ENCODE measurements at places on chromosomes 5 and 9.

DNA sequence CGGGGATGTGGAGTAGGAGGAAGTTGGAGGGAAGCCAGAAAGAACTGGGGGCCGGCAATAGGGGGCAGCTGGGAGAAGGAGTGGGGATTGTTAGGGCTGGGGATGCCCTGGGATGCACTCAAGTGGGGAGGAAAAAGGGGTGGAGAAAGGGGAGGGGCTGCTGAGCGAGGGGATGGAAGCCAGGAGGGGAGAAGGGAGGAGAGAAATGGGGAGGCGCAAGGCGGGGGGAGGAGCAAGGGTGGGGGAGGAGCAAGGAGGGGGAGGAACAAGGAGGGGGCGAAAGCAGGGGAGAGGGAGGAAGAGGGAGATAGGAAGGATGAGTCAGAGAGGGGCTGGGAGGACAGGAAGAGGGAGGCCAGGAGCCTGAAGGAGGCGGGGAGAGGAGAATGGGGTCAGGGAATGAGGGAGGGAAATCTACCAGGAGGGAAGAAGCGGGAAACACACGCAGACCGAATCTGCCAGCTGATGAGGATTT, 1.6 kb downstream of the IRX4 start:
- no peak for DNase-seq

DNA sequence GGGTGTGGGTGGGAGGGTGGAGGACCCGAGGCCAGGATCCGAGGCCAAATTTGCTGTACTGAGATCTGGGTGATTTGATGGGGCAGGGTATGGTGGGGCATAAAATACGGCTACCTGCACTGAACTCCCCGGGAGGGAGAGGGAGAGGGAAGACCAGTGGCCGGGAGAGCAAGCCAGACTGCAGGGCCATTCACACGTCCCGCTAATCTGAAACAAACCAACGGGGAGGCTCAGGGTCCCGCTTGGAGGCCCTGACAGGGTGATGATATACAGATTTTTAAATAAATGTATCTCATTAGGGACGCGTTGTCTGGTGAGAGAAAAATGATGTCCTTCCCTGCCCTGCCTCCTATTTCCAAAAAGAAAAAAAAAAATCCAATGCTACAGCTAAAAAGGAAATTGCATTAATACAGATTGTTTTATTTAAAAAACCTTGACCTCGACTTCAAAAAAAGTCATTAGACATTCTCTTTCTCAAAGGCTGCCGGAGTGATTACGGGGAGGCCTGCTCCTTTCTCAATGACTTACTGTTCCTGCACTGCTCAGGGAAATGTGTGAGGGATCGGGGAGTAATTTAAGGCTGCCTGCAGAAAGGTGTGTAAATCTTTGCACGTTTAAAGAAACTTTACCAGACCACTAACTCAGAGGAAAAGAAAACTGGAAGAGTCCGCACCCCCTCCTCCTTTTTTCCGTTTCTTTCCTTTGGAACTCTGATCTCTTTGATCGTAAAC, 11.5 kb upstream of the PRRX2 start:
- DNase-seq = no peak

- DNase-seq = no peak
Measured at GRCh38 chr9:86707932-86708510, 239.3 kb downstream of the GAS1 start.

DNA sequence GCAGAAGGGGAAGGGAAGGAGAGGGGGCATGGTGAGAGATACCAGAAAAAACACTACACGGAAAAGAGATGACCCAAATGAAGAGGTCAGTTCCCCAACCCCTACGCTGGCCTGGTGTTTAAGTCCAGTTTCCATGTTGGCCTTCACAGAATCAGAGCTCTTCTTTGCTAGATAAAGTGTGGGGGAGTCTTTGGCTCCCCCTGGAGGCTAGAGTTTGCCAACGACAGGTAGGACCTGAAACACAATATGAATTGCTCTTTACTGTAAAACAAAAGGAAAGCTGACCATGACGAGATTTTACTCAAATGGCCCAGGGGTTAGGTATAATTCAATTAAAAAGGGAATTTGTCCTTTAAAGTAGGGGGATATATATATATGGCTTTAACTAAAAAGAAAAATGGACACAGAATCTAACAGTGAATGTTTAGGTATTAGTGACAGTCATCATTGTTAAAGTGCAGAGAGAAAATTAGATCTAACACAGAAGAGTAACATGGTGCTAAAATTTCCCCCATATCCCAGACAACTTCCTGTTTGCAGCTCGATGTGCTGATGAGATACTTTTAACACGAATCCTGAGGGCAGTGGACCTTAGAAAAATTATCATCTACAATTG, 92.0 kb downstream of the SV2C start:
- peak; percentile 33 for DNase-seq

- DNase-seq = no peak
Measured at GRCh38 chr5:73624888-73625287, 1.1 kb upstream of the ARHGEF28 start.

GRCh38 chr5:128015978-128016377, 67.6 kb upstream of the SLC12A2 start:
- no peak for DNase-seq

DNA sequence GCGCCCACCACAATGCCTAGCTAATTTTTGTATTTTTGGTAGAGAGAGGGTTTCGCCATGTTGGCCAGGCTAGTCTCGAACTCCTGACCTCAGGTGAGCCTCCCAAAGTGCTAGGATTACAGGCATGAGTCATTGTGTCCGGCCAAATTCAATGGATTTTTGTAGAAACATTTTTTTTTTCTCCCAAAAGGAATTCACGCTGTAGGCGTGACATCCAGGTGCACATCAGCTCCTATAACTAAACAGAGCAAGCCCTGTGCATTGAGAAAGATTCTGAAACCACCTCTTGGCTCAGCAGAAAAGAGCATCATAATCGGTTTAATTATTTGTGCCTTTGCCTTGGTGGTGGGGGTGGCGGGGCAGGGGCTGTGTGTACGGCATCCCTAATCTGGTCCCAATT, 32.9 kb upstream of the DAB2IP start:
- DNase-seq = no peak

- no peak for DNase-seq
Measured at GRCh38 chr5:206406-206805, 11.5 kb downstream of the CCDC127 start.

GRCh38 chr5:91328743-91329142, 54.4 kb downstream of the ARRDC3 start:
- DNase-seq = no peak

DNA sequence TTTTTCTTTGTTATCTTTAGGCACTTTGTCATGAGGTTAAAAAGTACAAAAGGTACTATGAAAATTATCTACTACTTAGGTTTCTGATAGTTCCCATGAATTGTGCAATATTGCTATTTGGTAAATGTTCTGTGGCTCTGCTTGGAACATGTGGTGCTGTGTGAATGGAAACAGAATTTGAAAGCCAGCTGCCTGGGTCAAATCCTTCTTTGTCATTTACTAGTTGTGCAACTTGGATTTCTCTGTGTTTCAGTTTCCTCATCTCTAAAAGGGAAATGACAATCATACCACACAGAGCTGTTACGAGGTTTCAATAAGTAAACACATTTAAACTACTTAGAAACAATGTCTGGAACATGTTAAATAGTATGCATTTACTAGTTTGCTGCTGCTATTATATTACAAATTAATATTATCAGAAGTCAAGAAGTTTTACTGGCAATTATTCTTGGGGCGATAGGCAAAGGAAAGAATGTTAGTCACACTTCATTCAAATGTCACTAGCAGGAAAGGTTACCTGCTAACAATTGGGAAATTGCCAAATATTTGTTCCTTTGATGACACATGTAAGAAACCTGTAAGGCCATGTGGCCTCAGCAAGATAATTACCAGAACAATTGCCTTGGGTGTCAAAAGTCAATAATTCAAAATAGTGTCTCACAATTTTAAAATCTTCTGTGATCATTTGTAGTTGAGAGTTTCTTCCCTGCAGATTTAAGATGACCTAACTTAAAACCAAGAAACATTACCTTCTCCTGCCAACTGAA, 184.8 kb downstream of the KIAA0825 start:
- DNase-seq = no peak

- DNase-seq = no peak
Measured at GRCh38 chr9:27818348-27818747, 245.1 kb upstream of the C9orf72 start.

DNA sequence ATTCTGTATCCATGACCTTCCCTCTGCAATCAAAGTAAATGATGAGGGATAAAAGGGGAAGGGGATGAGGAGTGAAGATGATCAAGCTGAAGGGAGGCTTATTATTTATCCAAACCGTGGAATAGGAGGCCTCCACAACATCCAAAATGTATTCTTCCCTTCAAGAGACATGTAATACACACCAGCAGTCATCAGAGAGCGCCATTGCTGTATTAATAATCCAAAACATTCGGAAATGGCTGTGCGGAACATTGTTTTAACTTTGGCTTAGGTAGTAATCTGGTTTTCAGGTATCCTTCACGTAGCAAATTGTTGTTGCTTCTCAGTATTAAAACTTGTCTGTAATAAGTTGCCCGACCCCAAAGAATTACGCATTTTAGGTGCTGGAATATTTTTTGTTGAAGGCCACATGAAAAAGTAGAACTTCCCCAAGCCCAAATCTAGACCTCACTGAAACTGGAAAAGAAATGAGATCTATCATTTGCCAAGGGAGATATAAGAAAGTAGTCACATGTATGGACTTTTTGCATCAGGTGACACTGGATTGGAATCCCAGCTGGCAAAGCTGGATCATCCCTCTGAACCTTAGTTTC, 2.6 kb upstream of the BOD1 start:
- DNase-seq = peak; percentile 14

DNA sequence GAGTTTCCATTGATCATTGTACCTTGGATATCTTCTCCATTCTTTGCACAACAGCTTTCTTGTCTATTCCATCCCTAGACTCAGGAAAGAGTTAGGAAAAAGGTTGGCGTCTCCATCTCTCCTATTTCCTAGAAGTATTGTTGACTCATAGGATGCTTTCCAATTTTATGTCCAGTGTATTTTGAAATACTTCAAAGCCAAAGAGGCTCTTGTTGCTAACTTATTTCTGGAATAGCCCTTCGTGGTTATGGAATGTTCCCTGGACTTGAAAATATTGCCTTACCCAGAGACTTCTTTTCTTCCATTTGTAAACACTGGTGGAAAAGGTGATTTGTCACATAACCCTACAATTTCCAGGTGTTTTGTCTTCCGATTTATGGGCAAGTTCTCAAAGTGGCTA, 402.3 kb upstream of the ZNF608 start:
- DNase-seq = no peak

- DNase-seq = no peak
Measured at GRCh38 chr5:174581479-174581878, 142.9 kb upstream of the MSX2 start.

DNA sequence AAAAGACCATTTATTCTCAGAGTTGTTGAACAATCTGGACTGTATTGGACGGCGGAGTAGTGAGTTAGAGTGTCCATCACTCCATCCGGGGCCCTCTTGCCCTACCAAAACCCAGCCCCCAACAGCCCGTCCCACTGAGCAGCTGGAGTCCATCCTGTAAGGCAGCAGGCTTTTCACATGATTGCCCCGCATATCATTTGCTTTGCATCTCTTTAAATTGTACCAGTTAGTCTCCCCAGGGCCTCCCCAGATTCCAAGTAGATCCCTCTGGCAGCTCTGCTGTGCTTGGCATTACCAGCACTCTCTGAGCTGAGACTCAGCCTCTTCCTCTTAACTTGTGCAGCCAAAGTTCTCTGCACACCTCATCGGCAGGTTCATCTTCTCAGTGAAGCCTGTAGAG, 48.6 kb upstream of the ADCY2 start:
- DNase-seq = no peak

GRCh38 chr5:160044967-160045366, 36.0 kb downstream of the TTC1 start:
- DNase-seq = no peak

DNA sequence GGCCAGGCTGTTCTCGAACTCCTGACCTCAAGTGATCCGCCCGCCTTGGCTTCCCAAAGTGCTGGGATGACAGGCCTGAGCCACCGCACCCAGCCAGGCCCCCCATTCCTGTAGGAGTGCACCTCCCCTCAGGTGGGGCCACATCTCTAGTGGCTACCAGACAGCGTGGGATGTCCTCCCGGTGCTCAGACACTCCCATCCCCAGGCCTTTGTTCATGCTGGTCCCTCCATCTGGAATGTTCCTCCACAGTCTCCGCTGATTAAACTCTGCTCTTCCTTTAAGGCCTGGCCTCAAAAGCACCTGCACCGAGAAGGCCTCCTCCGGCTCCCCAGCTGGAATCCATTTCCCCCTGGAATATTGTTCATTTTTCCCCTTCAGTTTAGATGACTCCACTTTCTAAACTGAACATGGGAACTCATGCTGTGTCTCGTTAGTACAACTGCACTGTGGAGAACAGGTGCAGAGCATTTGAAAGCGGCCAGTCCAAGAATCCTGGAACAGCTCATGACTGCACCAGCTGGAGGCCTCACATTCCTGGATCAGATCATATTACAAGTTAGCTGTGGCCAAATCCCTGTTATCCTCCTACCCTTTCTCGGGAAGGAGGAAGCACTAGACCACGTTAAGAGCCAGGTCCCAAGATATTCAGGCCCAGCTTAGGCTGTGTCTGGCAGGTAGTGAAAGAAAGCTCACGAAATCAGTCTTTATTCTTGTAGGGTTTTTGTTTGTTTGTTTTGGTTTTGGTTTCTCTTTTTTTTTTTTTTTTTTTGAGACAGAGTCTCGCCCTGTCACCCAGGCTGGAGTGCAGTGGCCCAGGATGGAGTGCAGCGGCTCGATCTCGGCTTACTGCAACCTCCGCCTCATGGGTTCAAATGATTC, 10.8 kb upstream of the PRRC2B start:
- no peak for DNase-seq

All from activated CD8-positive, alpha-beta memory T cell treated with anti-CD3 and anti-CD28 coated beads for 1 hour (primary cell).